CD4-positive, alpha-beta T cell treated with Interleukin-2 at 100 ng/mL for 4 hours (primary cell): ENCODE measurements at places on chromosomes 7 and 10.

DNA sequence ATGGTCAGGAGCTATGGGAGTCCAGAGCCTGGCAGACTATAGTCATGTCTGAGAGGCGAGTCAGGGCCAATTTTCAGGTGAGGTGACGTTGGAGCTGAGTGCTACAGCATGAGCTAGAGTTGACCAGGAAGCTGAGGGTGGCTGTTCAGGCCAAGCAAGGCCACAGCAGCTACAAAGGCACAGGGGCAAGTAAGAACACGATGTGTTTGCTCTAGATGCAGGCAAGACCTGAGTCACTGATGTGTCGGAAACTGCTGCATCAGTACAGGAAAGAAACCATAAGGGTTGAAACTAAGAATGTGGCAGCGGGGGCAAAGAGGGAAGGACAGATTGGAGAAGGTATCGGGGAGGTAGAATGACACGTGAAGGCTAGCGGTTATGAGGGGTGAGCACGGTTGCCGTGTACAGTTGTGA lies 11.8 kb upstream of the RRP12 start:
- no peak for DNase-seq

GRCh38 chr10:48343106-48343505 lies 36.6 kb downstream of the MAPK8 start:
- DNase-seq = no peak

GRCh38 chr7:17392846-17393245 lies 94.4 kb downstream of the AHR start:
- DNase-seq = no peak

GRCh38 chr7:117381362-117381761 lies 45.9 kb downstream of the ASZ1 start:
- no peak for DNase-seq

DNA sequence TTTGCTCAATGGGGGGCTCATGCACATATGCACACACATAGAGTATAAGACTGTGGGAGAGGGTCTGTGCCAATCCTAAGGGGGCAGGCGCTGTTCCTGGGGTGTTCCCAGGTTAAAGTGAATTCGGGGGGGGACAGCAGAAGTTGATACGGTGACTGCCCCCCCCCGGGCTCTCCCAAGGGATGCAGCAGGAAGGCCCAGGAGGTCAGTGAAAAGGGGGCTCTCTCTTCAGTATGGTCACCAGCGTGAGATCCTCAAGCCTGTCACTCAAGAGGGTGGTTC lies 32.4 kb downstream of the SPDYE6 start:
- DNase-seq = no peak

GRCh38 chr10:103897241-103897774 lies 20.7 kb downstream of the STN1 start:
- DNase-seq = no peak

DNA sequence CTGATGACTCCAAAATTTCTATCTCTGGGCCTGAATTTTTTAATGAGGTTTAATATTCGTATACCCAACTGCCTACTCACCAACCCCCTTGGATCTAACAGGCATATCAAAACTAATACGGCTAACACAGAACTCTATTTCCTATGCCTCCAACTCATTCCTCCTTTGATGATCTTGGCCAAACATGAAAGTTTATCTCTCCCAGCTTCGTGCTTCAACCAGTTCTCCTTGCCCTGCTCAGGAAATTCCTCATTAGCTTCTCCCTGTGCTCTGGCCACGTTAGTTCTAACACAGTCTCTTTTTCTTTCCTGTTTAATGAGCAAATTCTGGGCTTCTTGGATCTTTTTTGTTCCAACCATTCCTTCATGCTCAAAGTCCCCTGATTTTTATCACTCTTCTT lies 138.9 kb upstream of the PTN start:
- DNase-seq = no peak

GRCh38 chr10:69278446-69278963 lies at the start of gene HK1:
TSS of gene HK1 (plus strand) at chr10:69278496.
- DNase-seq = no peak

DNA sequence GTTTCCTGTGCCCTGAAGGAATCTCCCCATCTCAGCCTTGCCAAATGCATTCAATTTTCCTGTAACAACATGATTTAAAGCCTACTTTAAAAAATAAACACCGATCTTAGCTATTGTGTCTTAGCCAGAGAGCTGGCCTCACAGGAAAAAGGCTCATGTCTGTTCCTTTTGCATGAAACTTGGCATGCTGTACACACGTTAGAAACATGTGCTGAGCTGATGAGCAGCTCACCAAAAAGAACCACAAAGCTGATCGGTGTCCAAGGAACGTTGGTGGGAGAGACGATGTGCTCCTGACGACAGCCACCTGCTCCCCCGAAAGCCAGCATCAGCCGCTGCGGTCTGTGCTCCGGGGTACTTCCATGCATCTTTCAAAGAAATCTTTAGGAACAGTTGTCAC lies 135.9 kb downstream of the ADARB2 start:
- no peak for DNase-seq

- no peak for DNase-seq
Observed at GRCh38 chr7:139051655-139052054, 15.8 kb upstream of the ZC3HAV1L start.

DNA sequence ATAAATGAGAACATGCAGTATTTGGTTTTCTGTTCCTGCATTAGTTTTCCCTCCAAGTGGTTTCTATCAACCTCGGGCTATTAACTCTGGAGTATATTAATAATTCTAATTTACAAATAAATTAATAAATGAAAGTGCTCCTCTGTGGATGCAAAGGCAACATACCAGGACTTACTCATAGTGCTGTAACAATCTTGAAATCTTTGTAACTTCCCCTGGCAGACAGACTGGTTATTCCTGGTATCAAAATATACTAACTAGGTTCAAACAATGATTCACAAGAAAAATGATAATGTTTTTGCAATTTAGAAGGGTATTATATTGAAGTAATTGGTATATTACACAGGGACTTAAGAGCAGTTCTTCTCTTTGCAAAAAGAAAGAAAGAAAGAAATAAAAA lies 177.2 kb downstream of the FANK1 start:
- DNase-seq = no peak
